ENCODE measurements at places on chromosomes 1 and 21.

- DNase-seq = no peak
These were observed 347.5 kb downstream of the VAV3 start for GRCh38 chr1:107617456-107617855.

- DNase-seq = no peak
These were observed 85.1 kb downstream of the KCNN3 start for GRCh38 chr1:154784924-154785531.

DNA sequence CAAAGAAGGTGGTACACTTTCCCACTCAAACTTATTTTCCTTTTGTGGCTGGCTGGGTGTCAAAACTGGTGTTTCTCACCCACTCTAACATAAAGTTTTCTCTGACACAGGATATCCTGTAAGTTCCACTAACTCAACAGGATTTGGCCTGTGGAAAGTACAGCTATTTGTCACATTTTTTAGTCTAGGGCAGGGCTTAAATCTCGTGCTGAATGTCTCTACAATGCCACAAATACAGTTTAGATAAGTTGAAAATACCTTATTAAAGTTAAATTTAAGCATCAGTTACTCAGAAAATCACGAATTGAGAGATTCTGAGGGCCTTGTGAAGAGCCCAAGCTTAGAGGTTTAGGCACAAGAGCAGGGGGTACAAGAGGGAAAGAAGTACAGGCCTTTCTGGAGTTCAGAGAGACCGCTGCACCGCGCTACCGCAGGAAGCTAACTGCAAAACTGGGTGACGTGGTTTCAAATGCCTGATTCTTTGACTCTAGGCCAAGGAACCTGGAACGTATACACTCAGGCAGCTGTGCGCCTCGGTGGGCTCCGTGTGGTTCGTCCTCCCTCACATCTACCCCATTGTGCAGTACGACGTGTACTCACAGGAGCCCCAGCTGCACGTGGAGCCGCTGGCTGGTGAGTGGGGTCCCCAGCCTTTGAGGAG lies 23.4 kb upstream of the PWP2 start:
- no peak for DNase-seq

DNA sequence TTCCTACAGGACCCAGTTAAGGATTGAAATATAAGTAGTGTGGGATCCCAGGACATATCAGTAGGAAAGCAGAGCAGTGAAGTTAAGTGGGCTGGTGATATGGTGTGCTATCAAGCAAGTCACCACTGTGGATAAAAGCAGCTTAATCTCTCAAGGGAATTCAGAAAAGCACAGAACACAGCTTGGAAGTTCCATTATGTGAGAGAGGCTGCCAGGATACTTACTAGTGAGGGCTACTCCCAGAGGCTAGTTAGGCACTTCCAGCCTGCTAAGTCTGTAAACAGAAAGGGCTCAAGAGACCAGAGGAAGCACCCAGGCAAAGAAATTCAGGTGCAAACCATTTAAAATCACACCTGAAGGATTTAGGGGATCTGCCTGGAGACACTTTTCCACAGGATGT lies 18.8 kb upstream of the GRIK1 start:
- DNase-seq = no peak

GRCh38 chr1:66998972-66999371 lies 55.0 kb downstream of the SLC35D1 start:
- DNase-seq = no peak

DNA sequence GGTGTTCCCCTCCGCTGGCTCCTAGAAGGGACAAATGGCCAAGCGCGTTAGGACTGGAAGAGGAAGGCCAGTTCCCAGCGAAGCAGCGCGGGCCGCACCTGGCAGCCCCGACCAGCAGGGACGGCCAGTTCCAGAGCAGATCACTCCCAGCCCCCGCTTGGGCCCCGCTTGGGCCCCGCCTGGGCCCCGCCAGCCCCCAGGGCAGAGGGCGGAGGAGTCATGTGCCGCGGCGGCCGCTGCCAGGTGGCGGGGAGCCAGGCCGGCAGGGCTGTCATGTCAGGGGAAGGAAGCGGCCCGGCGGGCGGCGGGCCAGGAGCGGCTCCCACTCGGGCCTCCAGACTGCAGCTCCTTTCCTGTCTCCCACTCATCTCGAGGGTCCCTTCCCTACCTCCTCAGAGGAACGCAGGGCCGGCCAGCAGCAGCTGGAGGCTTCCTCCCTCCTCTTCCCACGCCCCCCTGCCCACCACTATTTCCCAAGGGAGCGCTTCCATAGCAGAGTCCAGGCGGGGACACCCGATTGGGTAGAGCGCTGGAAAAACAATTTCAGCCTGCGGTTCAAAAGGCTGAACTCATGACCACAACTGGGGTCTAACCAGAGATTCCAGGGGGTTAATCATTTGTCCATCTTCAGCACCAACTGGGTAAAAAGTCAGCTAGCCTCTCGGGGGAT lies 16.5 kb downstream of the ZNF697 start:
- peak; percentile 88 for DNase-seq

DNA sequence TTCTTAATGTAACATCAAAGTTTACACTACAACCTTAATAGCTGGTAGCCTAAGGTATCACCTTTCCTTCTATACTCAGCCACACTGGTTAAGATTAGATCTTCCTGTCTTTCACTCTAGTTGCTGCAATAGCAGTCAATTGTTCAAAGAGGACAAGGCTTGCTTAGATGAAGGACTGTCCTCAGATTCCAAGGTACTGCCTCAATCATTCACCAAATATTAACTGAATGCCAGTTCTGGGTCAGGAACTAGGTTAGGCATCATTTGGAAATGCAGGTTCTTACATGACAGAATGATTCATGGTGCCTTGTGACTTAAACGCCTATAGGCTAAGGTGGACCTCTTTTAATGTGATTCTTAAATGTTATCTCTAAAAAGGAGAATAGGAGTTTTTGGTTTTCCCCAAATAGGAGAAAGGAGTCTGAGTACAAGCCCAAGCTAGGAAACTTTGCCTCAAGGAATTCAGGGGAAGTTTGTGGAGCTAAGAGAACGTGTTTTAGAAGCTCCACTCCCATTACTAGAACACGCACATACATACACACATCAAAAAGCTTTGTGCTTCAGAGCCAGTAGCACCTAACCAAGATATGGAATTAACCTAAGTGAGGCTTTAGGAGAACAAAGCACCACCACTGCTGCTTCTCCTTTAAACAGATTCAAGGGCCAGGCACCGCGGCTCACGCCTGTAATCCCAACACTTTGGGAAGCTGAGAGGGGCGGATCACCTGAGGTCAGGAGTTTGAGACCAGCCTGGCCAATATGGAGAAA lies 8.5 kb upstream of the WDR47 start:
- no peak for DNase-seq

- DNase-seq = no peak
These were observed 144.2 kb downstream of the LYPLAL1 start for GRCh38 chr1:219317762-219318353.

DNA sequence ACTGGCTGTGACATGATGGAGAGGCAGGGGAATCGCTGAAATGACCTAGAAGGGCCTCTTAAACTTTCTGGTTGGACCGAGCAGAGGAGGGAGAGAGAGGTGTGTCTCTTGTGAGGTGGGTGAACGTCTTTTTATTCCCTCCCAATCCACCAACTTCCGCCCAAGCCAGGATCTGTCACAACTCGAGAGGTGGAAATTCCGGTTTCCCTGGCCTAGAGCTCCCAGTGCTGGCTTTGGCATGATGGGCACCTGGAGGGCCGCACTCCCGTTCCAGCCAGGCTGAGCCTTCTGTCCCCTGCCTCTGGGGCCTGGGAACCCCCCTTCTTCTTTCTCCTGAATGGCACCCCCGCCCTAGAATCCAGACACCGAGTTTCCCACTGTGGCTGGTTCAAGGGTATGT lies at the start of gene SEMA4A:
Gene SEMA4A, plus strand, starts transcription at position 224 of the 400 bp plus-strand sequence. CDS start 994 bp downstream, outside the sequence.
- DNase-seq = no peak

- no peak for DNase-seq
These were observed 140.3 kb upstream of the ERRFI1 start for GRCh38 chr1:8166406-8166805.

DNA sequence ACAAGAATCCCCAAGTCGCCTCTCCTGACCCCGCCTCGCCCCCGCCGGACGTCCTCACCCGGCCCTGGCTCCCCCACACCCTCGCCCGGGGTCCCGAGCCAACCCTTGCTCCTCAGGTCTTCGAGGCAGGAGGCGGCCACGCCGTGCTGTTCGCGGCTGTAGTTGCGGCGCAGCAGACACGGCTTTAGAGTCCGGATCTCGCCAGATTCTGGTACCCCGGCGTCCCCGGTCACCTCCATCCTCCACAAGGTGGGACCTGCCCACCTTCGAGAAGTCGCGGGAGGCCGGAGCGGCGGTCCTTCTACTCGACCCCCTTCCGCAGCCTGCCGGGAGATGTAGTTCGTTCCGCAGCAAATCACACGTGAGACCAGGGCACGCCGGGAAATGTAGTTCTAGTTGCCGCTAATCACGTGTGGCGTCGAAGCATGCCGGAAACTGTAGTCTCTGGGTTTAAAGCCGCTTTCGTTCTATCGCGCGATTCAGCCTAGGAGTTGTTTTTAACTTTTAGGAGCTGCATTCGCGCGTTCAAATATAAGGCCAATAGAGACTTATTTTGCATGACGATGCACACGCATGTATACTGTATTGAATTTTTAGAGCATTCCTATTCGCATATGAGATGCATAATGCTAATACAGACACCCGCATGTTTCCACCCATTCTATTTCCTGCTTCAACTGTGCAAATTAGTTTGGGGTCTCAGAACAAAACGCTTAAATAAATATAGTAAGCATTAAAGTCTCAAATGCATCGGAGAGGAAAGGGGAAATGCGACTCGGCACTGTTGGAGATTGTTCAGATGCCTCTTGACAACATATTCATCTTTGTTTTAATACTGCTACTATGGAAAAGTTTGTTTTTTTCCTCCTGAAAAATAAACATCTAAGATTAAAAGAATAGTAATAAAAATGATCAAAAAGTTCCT lies at the start of gene DFFA:
Gene DFFA, minus strand, starts transcription at position 310 of the 925 bp plus-strand sequence. Its CDS starts 71 bp downstream, at position 239.
- no peak for DNase-seq

DNA sequence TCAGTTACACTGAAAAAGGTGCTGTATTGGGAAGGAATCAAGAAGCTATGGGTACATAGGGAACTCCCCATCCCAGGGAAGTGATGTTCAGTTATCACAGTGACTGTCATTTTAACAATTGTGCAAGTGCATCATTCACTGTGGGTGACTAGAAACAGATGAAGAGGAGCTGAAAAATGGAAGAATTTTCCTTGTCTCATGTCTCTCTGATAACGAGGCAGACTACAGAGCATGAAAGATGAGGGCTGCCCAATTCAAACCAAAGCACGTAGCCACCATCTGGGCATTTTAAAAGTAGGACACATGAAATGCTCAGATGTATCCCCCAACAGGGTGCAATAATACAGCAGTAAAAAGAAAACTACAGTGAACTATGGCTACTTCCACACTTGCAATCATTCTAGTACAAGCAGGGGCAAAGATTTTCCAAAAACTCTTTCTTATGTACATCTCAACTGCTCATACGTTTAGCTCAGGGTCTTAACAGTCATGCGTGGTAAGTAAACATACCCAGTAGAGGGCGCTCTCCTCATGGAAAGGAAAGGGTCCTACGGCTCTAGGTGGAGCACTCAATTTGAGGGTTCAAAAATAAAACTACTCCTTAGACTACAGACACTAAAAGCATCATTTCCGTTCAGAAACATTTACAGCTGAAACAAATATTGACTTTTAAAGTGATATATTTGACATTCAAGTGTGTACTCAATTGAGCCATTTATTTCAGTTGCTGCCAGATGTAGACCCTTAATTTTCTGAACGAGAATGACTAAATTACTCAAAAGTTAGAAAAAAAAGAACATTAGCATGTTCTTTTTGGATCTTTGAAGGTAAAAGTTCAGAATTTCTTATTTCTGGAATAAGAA lies 143.2 kb downstream of the KCTD3 start:
- DNase-seq = no peak

GRCh38 chr1:55071477-55071876 lies 32.1 kb downstream of the PCSK9 start:
- DNase-seq = no peak

- no peak for DNase-seq
These were observed 2.8 kb upstream of the SPSB1 start for GRCh38 chr1:9289711-9290485.

DNA sequence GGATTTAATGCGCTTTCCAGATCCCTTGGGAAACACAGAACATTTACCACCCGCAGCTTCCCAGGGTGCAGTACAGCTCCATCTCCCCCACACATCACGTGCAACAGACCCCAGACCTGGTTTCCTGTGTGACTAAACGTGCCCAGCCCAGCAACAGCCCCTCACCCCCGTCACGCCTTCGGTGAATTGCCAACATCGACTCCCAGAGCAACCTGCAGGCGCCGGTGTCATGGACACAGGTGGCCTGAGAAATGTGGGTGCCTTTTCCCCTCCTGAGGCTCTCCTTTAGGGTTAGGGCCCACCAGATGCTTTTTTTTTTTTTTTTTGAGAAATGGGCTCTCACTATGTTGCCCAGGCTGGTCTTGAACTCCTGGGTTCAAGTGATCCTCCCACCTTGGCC lies 24.2 kb upstream of the SUMO3 start:
- DNase-seq = no peak

DNA sequence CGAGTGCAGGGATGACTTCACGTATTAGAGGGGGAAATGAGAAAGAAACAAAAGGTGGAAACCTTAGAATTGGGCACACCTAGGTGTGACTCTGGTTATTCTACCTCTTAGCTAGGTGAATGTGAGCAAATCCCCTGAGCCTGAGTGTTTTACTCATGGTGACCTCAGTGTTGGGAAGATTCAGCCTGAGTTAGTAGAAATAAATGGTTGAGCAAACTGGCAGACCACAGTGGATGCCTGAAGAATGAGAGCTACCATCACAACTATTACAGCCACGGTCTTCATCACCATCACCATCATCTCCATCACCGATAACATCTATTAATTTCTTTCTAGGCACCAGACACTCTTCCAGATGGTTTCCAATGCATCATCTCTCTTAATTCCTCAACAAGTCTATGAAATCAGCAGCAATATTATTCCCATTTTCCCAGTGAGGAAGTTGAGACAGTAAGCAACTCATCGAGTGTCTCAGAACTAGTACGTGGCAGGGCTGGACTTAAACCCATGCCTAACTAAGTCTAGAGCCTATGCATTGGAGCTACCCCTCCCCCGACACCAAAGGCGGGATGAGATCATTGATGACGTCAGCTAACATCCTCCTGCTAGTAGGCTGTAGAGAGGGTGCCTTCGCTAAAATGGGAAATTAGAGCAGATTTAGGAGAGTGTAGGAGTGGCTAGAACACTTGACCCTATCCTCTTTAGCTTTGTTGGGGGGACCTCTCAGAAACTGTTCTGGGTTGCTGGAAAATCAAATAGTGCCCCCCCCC lies 7.9 kb upstream of the KAZN start:
- DNase-seq = no peak

DNA sequence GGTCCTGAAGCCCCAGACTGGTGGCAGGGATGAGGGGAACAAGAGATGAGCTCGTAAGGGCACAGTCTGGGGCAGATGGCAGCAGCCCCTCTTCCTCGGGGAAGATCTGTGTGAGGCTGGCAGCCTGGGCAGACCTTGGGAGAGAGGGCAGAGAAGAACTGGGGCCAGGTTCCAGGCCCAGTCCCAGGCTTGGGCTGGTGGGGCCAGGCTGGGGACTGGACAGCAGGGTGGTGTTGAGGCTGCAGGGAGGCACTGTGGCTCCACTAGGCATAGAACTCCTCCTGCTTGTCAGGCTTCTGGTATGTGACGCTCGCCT lies 35.7 kb downstream of the SDC3 start:
- DNase-seq = no peak

- no peak for DNase-seq
These were observed 36.7 kb downstream of the MEF2D start for GRCh38 chr1:156463874-156464273.

- DNase-seq = no peak
These were observed 648 bp upstream of the DR1 start for GRCh38 chr1:93344886-93345632.

- no peak for DNase-seq
These were observed 341.2 kb downstream of the PTPRU start for GRCh38 chr1:29577512-29577911.

GRCh38 chr1:27832762-27833161 lies 2.2 kb downstream of the PPP1R8 start:
- no peak for DNase-seq
